ENCODE measurements at places on chromosomes 3 and 15.

GRCh38 chr15:80496096-80496495, 91.9 kb downstream of the ARNT2 start:
- no peak for DNase-seq

GRCh38 chr3:100992231-100993012, 799 bp downstream of the ABI3BP start:
- peak; percentile 30 for DNase-seq

GRCh38 chr3:38655708-38656300, 6.3 kb upstream of the SCN5A start:
- peak; percentile 48 for DNase-seq

DNA sequence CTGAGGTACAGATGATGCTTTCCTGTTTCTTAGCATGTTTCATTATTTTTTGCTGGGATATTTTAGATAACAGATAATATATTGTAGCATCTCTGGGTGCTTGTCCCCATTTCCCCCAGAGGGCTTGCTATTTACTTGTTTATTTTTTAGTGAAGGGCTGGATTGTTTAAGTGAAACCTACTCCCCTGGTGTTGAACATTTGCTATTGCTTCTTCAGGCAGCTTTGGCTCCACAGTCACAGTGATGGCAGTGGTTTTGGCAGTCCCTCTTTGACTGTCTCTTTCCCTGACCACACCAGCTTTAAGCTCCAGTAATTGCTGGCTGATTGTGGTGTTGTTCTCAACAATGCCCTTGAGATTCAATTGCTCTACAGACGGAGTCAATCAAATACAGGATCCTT, 128.9 kb downstream of the KLF13 start:
- DNase-seq = no peak

GRCh38 chr3:60674870-60675269, 576.4 kb downstream of the FHIT start:
- no peak for DNase-seq

DNA sequence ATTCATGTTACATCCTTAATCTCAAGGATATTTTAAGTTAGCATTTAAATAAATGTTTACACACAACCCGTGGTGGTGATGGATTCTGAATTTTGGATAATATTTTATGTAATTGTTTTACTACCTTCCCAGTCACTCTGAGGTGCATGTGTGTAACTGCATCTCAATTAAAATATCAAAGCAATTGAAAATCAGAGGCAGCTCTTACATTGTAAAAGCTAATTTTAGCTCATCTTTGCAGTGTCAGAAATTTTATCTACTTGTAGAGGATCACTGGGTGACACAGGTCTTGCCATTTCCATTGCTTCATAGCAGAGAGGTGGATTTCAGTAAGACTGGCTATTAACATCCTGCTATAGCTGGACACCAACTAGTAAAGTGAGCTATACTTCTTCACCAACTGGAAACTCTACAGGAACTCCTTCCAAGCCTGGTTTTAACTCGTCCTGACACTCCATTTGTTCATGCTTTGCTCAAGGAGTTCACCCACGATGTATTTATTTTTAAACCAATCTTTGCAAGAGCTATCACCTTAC, 19.6 kb upstream of the MITF start:
- no peak for DNase-seq

- no peak for DNase-seq
Observed at GRCh38 chr3:126927846-126928245, 55.1 kb upstream of the PLXNA1 start.

DNA sequence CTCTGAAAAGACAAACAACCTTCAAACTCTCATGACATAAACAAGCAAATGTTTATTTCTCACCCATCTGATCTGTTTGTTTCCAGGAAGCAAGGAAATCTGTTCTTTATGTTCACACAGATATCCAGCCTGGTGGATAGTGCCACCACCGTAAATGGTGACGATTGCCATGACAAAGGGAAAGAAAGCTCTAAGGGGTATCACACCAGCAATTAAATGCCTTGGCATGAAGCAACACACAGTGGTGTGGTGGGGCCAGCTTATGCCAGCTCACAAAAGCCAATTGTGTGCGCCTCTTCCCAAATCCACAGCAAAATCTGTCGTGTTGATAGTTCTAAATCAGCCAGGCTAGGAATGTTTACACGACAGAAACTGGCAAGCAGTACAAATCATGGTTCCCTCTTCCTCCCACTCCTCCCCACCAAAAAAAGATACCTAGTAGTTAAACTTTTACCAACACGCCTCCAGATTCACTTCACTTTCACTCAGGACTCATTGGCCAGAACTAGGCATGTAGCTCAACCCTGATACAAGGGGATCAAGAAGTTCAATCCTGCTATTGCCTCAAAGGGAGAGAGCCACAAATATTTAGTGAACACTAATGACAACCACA, 189.2 kb upstream of the SLCO3A1 start:
- DNase-seq = no peak

GRCh38 chr15:57943171-57943570, 122.3 kb downstream of the ALDH1A2 start:
- no peak for DNase-seq

- DNase-seq = no peak
Observed at GRCh38 chr3:98557324-98558010, 25.7 kb downstream of the GPR15 start.

- no peak for DNase-seq
Observed at GRCh38 chr15:51580385-51580784, 42.2 kb downstream of the DMXL2 start.

DNA sequence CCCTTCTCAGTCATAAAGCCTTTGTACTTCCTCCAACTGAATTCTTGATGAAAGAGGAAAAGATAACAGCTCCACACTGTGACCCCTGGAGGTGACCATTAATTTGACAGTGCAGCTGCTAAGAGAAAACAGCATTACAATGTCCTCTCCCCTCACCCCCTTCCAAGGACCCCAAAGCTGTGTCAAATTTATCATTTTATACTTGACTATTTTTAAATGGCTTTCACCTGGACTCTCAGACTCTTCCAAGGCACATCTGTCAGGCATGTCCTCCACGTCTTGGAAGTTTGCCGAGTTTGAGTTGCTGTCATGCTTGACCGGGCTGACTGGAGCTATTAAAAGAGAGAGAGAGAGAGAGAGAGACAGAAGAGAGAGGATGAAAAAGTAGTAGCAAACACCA, 236.5 kb downstream of the WDR72 start:
- no peak for DNase-seq
